Purkinje cell (primary cell): ENCODE measurements at places on chromosomes 7 and 10. TPM values are rescaled to one million over a fixed set of nuclear protein-coding genes. Genes with fewer than 3 reads are reported as not detected.

Gene SAMD9
- 5.2 and 5.5 TPM in 2 replicates for polyA plus RNA-seq

Gene ACSM6
- polyA plus RNA-seq: not detected in 2 replicates

Gene MMD2
- 0.27 and 1.4 TPM in 2 replicates for polyA plus RNA-seq

Gene BZW2
- 33.9 and 55.2 TPM in 2 replicates for polyA plus RNA-seq

Gene ARL4A
- polyA plus RNA-seq: 147 and 151 TPM in 2 replicates

Gene INHBA
- polyA plus RNA-seq: 0.38 and 0.42 TPM in 2 replicates

Gene UNCX
- 0.12 TPM in 1 of 2 replicates, not detected in the other for polyA plus RNA-seq

Gene IPMK
- 2.8 and 4.3 TPM in 2 replicates for polyA plus RNA-seq

Gene CYP3A7
- not detected in 2 replicates for polyA plus RNA-seq

Gene DOCK1
- polyA plus RNA-seq: 4.6 and 15.4 TPM in 2 replicates

Gene EMX2
- not detected in 2 replicates for polyA plus RNA-seq
